ENCODE measurements at places on chromosomes 11 and 22. TPM values are rescaled to one million over a fixed set of nuclear protein-coding genes. Genes with fewer than 3 reads are reported as not detected.

The CCDC87 gene
- 0.49 TPM for total RNA-seq

The IGF2 gene
- total RNA-seq, result 2.8 TPM

The PTPRCAP gene
- total RNA-seq, result 0.34 TPM

The MRGPRX4 gene
- total RNA-seq, result not detected

The DDX6 gene
- total RNA-seq, result 32.8 TPM

The CARD18 gene
- total RNA-seq, result not detected

The ZP1 gene
- total RNA-seq, result 0.25 TPM

The RASGRP2 gene
- 1.8 TPM for total RNA-seq

The PRR14L gene
- total RNA-seq, result 6.7 TPM

The STK33 gene
- 4.2 TPM for total RNA-seq

The TSKU gene
- 158 TPM for total RNA-seq

The C22orf42 gene
- total RNA-seq, result not detected

The ACR gene
- not detected for total RNA-seq

The A4GALT gene
- total RNA-seq, result 27.9 TPM

The SHISAL1 gene
- 2.7 TPM for total RNA-seq

The THRSP gene
- not detected for total RNA-seq

The KCNA4 gene
- total RNA-seq, result not detected

The TTC38 gene
- 10.3 TPM for total RNA-seq

The C11orf91 gene
- 1.5 TPM for total RNA-seq

The KRTAP5-10 gene
- not detected for total RNA-seq

The DMC1 gene
- 4.8 TPM for total RNA-seq

The NXPE1 gene
- not detected for total RNA-seq

The RAB38 gene
- total RNA-seq, result 1.0 TPM

The OR2AG1 gene
- total RNA-seq, result not detected

The ANO3 gene
- 0.02 TPM for total RNA-seq

The ADAMTS8 gene
- 2.1 TPM for total RNA-seq

The TSGA10IP gene
- total RNA-seq, result not detected

The NLRP14 gene
- total RNA-seq, result not detected

The C11orf42 gene
- not detected for total RNA-seq

The FAM83F gene
- not detected for total RNA-seq

The CDKN1C gene
- 11.2 TPM for total RNA-seq

The RGL4 gene
- total RNA-seq, result not detected

The OR52I1 gene
- not detected for total RNA-seq

The KCNJ5 gene
- total RNA-seq, result not detected

The IGLL1 gene
- not detected for total RNA-seq

All from A549 treated with dexamethasone at 1 μM for 4 hours (cell line).